Left renal pelvis (tissue), 4 donors: ENCODE measurements at places on chromosomes 5 and 9.

DNA sequence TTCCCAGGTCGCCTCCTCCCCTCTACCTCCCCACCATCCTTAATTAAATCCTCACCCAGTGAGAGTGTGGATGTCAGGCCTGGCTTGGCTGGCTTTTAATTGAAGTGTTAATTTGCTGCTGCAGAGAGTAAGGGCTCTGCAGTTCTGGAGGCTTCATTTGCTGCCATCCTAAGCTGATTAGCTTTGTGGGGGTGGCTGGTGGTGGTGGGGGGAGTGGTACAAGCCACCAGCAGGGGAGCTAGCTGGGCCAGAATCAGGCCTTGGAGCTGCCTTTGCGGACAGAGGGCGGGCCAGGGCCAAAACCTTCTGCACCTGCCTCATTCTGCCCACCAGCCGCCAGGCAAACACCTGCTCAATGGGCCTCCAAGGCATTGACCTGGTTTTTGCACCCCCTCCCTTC is 26.8 kb upstream of the TIFAB start:
- DNase-seq = no peak

- no peak for DNase-seq
These were observed 35.6 kb downstream of the CD180 start for GRCh38 chr5:67160985-67161384.

DNA sequence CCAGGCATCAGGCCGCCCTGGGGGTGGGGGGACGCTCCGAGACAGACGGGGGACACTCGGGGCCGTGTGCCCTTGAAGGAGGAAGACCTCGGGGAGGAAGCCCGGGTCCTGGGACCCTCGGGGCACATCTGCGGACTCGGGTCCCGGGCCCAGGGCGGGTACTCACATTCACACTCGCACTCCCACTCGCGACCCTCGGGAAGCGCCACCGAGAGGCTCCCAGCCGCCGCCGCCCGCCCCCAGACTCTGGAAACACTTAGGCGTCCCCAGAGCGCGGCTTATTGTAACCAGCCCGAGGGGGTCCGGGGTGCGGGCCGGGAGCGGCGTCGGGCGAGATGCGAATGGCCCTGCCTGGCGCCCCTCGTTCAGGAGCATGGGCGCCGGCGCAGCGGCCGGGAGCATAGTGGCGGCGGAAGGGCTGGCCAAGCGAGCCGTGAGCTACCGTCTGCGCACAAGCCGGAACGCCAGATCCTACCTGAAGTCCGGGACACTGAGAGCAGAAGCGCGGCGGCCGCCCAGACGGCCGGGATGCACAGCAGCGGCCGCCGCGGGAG is 559 bp downstream of the ROR2 start:
- DNase-seq = no peak

GRCh38 chr9:102967979-102968378 is 27.2 kb upstream of the CYLC2 start:
- no peak for DNase-seq

DNA sequence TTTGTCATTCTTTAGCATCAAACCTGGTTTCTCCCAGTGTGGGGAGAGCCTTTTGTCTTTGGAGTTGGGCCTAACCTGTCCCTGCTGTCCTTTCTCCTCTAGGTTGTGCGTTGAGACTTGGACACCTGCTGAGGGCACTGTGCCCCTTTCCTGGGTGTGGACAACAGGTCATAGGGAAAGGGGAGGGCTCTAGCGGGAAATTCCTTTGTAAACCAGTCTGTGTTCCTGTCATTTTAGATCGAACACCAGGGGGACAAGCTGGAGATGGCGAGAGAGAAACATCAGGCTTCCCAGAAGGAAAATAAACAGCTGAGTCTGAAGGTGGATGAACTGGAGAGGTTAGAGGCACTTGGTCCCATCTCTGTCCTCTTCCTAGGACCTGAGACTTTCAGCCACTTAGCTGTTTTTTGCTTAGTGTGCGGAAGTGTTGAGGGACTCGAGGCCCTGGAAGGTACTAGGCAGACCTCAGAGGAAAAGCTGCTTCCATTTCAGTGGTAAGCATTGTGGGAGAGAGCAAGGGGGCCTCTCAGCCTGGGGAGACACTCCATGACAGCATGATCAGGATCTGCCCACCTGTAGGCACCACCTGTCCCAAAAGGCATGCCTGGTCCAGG is 8.6 kb upstream of the GLE1 start:
- no peak for DNase-seq

GRCh38 chr9:5292141-5292540 is 12.4 kb downstream of the RLN2 start:
- no peak for DNase-seq
